ENCODE measurements at places on chromosomes 5 and 9.

DNA sequence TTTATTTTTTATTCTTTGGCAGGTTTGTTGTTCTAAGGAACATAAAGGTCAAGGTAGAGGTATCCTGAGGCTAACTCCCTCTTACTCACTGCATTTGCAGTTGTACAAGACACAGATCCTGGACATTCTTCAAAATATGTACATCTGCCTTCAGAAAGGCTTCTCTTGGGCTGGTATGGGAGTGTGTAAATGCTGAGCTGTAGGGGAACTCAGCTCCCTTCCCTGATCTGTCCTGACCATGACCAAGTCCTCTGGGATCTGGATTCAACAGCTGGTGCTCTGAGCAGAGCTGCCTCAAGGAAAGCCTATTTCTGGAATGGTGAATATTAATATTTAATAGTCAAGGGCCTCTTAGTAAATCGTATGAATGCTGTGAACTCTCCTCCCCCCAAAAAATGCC, 117.4 kb downstream of the PRKACG start:
- no peak for DNase-seq

GRCh38 chr9:114671605-114672004, 10.4 kb downstream of the TEX48 start:
- DNase-seq: no peak

DNA sequence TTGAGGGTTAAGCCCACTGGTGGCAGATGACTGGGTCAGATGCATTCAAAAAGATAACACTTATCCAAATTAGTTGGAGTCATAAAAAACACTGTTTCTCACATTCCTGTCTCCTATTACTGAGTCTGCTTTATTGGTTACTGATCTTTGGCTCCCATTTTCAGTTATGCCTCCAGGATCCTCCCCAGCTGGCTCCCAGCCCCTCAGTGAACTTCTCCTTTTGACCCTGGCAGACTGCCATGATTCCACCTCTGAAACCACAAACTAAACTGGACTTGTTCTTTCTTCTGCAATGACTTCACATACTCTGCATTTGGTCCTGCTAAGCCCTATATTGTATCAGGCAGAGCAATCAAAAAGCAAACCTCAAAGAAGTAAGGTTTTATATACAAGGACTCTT, 860.8 kb upstream of the DMAC1 start:
- no peak for DNase-seq

DNA sequence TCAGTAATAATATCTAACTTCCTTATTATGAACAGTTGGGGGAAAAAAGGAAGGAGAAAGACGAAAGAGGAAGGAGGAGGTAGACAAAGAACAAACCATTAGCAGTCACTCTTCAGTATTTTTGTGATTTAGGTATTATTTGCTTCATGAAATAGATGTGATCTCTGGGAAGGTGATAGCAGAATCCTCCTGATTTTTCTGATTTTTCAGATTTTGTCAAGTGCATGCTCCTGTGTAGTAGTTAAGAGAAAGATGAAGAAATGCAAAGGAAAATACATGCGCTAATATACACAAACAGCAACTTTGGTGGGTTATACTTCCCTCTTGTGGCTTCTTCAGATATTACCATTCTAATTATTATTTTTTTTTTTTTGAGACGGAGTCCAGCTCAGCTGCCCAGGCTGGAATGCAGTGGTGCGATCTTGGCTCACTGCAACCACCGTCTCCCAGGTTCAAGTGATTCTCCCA, 31.6 kb downstream of the LMNB1 start:
- no peak for DNase-seq

- no peak for DNase-seq
These were observed 21.3 kb downstream of the TRMO start for GRCh38 chr9:97900738-97901565.

GRCh38 chr5:93058309-93058708, 522.7 kb downstream of the NR2F1-AS1 start:
- DNase-seq: no peak

- no peak for DNase-seq
These were observed 66.6 kb upstream of the CTNNA1 start for GRCh38 chr5:138686668-138687067.

DNA sequence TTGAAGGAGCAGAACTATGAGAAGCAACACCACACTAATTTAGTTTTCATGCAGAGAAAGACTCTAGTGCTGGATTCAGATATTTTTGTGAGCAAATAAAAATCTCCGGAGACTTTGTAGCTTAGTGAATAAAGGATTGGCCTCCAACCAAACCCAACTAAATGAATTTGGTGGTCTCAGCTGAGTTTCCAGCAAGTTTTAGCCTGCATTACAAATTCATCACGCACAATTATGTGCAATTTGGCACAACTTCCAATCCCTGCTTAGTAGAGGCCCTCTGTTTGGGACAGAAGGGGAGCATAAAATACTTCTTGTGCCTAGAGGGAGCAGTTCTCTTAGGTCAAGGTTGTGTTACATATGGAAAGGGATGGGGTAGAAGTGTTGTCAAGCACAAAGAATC, 112.3 kb upstream of the ADAMTSL1 start:
- DNase-seq: no peak

- DNase-seq: no peak
These were observed 159.8 kb downstream of the PAX5 start for GRCh38 chr9:36874261-36874660.

DNA sequence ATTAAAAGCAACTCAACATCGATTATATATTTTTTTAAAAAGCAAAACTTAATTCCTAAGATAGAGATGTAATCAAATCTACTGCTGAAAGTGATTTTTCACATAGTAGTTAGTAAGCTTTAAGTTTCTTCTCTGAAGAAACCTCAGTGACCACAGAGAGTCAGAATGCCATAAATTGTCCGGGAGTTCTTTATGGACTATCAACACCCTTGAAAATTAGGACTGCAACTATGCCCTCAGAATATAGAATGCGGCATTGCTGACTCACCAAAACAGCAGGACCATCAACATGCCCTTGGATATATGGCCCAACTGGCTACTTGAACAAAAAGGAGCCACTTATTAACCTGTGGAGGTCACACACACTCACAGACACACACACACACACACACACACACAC, 228.9 kb upstream of the SNX2 start:
- DNase-seq: no peak

DNA sequence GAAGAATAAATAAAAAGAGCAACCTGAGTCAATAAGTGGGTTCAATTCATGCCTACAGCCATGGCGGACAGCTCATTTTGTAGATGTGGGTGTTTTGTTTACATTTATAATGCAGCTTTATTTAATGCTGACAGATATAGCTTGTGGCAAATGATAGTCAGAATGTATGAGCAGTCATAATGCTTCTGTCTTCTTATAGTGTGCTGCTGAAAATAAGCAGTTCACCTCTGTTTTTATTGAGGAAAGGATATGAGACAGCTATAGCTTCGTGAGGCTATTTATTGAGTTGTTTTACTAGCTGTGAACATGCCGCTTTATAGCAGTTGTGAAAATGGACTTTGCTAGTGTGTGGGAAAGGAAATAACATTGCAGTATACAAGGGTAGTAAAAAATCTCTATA, 147.4 kb downstream of the PBX3 start:
- DNase-seq: no peak

GRCh38 chr5:39423331-39423751, 1.4 kb downstream of the DAB2 start:
- no peak for DNase-seq

DNA sequence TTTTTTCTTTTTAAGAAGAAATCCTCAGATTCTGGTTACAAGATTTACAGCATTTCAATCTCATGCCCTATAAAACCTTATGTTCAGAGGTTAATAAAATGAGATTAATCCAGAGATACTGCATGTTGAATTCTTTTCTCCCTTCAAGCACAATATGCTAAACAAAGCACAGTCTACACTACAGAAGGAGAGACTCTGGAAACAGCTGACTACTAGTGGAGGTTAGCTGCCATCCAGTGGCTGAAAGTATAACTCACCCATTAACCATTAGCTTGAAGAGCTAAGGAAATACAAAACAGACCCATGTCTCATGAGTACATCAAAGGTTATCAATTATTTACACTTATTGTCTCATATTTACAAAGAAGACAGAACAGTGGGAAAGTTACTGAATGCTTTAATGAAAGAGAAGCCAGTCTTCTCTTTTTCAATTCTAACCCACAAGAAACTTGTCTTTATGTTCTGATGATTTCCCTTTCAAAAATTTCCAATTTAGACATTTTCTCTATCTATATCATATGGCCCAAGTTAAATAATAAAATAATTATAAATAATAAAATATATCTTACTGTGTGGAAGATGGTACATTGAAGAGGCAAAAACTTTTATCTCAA, 12.7 kb upstream of the DNAH5 start:
- DNase-seq: no peak

GRCh38 chr5:40389591-40389990, 290.1 kb upstream of the PTGER4 start:
- no peak for DNase-seq

- DNase-seq: no peak
These were observed 37.2 kb downstream of the THBS4 start for GRCh38 chr5:80072103-80073073.

DNA sequence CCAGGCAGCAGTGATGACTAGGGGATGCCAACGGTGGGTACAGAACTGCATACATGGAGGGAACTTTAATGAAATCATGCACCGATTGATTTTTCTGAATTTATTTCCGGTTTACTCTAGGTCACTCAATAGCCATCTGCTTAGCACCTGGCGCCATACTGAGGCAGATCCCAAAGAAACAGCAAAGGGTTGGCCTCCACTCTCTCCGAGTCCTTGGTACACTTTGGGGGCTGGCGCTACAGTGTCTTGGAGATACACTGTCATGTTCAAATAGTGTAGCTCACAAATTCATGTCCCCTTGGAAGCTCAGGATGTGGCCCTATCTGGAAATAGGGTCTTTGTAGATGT, 116.3 kb downstream of the BOD1 start:
- no peak for DNase-seq

GRCh38 chr5:132408965-132409364, 39.5 kb downstream of the SLC22A5 start:
- no peak for DNase-seq

DNA sequence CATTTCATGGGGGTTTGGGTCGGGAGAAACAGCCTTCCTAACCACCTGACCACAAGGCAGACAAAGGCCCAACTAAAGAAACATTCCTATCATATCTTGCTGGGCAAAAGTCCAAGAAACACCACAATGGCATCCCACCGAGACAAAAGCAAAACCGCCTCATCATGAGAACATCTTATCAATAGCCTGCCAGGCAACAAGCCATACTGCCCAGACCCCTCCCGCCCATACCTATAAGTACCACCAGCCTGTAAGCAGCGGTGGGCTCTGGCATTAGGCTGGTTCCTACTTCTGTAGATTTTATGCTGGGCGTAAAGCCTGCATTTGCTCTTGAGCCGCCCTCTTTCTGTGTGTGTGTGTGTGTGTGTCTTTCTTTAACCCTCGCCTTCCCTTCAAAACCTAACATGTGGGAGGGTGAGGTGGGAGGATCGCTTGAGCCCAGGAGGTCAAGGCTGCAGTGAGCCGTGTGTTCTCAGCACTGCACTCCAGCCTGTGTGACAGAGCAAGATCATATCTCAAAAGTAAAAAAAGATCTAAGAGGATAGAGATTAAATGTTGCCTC, 56.9 kb downstream of the PDE6A start:
- DNase-seq: no peak

DNA sequence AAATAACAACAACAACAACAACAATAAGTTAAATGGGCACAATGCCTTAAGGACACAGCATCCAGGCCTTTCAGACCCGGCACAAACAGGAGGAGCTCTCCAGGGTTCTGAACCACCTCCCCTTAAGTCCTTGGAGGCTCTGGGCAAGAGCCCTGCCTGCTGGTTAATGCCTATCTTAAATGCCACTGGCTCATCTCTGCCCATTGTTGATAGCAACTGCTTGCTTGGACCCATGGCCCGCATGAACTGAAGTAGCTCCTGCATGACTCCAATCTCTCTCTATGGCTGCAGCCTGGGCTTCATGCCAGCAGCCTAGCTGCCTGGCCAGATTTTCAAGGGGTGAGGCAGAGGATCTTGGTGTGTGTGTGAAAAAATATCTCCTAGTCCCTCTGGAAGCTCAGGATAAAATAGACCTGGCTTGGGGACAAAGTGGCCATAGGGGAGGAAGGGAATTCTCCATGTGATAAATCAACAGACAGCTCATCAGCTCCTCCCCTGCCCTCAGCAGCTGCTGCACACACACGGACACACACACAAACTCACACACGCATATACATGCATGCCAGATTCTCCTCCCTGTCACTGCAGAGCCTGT, 27.4 kb downstream of the FAM219A start:
- DNase-seq: no peak

- DNase-seq: no peak
These were observed 300.6 kb downstream of the TMEM38B start for GRCh38 chr9:105994970-105995369.

- DNase-seq: no peak
These were observed 34.1 kb upstream of the MTMR12 start for GRCh38 chr5:32346869-32347268.

- DNase-seq: peak; percentile 49
These were observed at the start of gene RXRA for GRCh38 chr9:134325813-134326723. Gene RXRA, plus strand, starts transcription at chr9:134326455. Its CDS starts 177 bp downstream, at chr9:134326632.

DNA sequence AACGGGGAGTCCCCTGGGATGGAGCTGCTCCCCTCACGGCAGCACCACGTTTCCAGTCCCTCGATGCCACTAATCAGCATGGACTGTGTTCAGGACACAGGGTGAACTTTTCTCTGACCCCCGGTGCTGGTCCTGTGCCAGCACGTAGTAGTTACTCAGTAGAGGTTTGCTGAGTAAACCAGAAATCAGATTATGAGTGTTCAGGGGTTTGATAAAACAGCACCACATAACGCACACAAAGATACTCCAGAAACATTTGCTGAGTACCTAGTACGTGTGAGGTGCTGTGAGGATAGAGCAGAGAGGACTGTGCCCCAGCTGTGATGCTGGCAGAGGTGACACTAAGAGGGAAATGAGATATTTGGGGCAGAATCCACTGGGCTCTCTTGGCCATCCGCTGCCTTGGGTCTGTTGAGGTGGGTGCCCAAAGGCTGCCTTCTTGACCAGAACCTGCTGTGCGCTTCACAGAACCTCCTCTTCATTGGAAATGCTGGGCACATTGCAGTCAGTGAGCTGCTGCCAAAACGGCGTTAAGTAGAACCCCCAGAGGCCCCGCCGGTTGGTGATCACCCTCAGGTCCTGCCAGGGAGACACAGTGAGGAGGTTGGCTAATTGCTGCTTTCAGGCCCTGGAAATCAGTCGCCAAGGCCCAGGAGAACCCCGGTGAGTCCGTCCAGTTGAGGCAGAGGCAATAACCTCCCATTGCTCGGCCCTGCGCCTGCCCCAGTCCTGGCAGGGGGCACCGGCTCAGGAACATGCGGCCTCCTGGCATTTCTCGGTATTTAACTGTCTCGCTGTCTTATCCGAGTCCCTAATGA, 49.4 kb downstream of the NEURL1B start:
- no peak for DNase-seq

GRCh38 chr5:176438959-176439757, 9.0 kb upstream of the FAF2 start:
- no peak for DNase-seq

DNA sequence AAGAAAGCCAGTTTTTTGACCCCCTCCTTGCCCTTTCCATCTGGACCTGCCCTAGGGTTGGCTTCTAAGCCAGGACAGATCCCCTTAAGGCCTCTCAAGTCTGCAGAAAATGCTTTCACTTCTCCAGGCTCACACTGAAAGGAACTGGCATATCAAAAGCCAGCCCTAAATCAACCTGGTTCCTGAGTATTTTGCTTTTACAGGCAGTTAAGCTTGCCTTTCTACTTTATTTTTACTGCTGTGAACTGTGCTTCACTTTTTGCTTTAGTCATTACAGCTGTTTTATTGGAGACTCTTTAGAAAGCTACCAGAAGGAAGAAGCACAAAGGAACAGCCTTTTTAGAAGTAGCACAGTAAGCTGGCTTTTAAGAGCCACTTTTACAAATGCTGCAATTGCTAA, 5.0 kb downstream of the TARS1 start:
- no peak for DNase-seq

GRCh38 chr5:142699184-142699720, 13.4 kb upstream of the FGF1 start:
- DNase-seq: peak; percentile 61
